HT1080 (cell line): ENCODE measurements at places on chromosomes 3 and 15. TPM values are rescaled to one million over a fixed set of nuclear protein-coding genes. Genes with fewer than 3 reads are reported as not detected.

GRCh38 chr15:46297766-46298165 is 662.9 kb downstream of the SQOR start:
- no peak for DNase-seq

GRCh38 chr3:74599564-74599963 is 14.9 kb downstream of the CNTN3 start:
- DNase-seq, result peak; percentile 88

- DNase-seq, result peak; percentile 34
These were observed 38.6 kb downstream of the ACSBG1 start for GRCh38 chr15:78195735-78196201.

- peak; percentile 96 for DNase-seq
These were observed 19.0 kb upstream of the TRAK1 start for GRCh38 chr3:42071904-42072812.

Gene SIAH2
- total RNA-seq, result 44.3 and 71.8 TPM in 2 replicates
